ENCODE measurements at places on chromosomes 7 and 10.

DNA sequence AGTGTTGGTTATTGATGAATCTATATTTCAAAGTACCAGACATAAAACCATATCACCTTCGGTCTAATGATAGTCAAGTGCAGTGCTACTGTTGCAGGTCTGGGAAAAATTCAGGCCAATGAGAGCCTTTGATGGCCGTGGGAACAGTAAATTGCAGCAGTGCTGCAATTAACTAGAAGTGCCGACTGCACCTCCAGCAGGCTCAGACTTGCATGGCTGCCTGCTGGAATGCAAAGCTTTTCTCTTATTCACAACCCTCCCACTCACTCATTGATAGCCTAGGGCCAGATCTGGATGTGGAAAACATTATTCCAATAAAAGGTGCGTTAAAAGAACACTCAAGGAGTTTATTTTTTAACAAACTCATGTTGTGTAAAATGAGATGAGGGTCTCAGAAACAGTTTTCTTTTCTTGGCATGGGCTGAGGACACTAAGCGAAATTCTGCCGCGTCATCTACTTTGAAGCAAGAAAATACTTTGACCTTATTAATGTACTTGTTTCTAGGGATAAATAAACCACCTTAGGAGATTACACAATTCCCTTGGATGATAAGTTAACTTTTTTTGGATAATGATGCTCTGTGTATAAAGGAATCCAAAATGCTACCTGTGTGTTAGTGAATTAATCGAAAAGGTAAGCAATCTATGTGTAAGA lies 17.1 kb downstream of the PLXDC2 start:
- DNase-seq = no peak

- DNase-seq = no peak
Observed at GRCh38 chr7:98115746-98116525, 9.3 kb downstream of the LMTK2 start.

DNA sequence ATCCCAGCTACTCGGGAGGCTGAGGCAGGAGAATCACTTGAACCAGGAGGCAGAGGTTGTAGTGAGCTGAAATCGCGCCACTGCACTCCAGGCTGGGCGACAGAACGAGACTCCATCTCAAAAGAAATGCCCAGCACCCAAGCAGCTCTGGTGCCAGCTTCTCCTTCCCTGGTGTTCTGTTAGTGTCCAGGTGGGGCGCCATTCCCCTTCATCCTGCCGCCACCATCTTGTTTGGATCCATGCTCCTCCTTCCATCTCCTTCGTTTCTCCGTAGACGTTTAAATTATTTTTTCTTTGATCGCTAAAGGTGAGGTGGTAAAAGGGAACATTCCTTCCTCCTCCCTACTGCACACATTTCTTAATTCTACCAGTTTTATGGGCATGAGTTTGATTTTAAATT lies 30.3 kb downstream of the PROSER2 start:
- DNase-seq = no peak

GRCh38 chr7:23254051-23254681 lies 7.6 kb downstream of the GPNMB start:
- peak; percentile 20 for DNase-seq

DNA sequence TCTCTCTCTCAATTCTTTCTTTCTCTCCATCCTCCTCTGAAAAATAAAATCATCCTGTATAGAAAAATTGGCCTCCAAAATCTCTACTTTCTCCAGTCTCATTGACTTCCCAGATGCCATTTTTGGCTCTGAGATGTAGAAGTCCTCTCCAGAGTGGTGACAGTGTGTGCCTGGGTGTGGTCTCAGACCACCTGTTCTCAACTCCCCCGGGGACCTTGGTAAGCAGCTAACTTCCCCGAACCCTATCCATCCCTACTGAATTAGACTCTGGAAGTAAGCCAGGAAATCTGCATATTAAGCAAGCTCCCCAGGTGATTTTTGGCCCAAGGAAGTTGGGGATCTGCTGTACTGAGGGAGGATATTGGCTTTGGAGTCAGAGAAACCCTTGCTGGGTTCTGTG lies 120.5 kb downstream of the WDR11 start:
- no peak for DNase-seq

DNA sequence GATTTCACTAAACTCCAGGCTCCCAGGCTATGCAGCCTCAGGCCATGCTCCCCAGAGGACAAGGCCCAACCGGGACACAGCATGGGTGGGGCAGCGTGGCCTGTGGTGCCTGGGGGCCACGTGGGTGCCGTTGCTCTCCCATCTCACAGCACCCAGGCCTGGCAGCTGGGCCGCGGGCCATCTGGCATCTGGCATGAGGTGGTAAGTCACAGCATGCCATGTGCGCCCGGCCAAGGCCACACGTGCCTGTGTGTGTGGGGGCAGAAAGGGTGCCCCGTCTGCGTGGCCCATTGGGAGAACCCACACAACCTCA lies 204.1 kb downstream of the EBF3 start:
- DNase-seq = no peak

DNA sequence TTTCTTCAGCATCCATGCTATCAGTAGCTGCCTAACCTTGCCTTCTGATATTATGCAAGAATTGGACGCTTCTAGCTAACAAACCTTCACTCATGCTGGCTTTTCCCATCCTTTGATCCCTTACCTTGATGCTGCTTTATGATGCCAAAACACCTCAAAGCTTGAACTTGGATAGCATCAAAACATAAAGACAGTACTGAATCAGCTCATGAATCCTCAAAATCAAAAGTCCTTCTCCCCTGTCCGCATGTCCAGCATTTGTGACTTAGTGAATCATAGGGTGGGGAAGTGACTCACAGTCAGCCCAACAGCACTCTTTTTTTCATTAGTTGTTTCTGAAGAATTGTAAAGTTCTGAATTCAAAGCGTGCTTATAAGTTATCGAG lies 89.5 kb upstream of the PIK3CG start:
- DNase-seq = peak; percentile 87

- DNase-seq = no peak
Observed at GRCh38 chr7:13290975-13291374, 603.5 kb downstream of the ARL4A start.

DNA sequence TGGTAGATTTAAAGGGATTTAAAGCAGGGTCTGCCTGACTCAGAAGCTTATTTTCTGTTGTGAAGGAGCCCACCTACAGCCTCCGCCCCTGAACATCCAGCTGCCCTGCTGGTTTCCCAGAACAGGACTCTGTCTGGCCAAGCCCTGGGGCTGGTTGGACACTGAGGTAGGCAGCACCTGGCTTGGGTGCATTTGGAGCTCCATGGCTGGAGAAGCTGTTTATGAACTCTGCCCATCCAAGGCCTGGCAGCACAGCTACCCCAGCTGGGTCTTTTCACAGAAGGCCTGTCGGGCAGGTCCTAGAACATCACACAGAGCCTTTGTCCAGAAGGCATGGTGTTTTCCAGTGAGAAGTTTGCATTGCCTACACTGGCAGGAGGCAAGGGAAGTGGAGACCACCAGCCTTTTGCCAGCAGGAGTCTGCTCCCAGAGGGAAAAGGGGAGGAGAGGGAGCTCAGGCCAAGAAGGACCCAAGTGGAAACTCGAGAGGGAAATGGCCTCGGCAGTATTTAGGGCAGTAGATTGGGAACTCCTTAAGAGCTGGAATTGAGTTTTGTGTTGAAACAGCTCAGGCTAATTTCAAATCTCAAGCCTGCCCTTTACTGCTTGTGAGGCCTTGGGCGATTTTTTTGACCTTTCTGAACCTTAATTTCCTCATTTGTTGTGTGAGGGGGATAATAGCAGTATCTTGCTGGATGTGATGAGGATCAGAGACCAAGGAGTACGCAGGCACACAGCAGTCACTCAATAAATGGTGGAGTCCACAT lies 12.3 kb upstream of the PDCD4 start:
- DNase-seq = no peak

DNA sequence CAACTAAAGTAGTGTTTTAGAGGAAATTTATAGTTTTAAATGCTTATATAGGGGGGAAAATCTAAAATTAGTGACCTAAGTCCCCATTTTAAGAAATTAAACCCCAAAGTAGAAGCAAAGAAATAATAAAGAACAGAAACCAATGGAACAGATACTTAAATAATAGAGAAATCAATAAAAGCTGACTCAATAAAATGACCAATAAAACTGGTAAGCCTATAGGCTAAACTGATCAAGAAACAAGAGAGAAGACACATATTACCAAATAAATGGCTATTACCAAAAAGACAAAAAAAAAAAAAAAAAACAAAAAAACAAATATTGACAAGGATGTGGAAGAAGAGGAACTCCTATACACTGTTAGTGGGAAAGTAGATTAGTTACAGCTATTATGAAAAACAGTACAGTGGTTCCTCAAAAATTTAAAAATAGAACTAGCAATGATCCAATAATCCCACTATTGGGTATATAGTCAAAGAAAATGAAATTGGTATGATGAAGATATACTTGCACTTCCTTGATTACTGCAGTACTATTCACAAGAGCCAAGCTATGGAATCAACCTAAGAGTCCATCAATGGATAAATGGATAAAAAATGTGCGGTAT lies 53.2 kb downstream of the SLC18A2 start:
- no peak for DNase-seq

DNA sequence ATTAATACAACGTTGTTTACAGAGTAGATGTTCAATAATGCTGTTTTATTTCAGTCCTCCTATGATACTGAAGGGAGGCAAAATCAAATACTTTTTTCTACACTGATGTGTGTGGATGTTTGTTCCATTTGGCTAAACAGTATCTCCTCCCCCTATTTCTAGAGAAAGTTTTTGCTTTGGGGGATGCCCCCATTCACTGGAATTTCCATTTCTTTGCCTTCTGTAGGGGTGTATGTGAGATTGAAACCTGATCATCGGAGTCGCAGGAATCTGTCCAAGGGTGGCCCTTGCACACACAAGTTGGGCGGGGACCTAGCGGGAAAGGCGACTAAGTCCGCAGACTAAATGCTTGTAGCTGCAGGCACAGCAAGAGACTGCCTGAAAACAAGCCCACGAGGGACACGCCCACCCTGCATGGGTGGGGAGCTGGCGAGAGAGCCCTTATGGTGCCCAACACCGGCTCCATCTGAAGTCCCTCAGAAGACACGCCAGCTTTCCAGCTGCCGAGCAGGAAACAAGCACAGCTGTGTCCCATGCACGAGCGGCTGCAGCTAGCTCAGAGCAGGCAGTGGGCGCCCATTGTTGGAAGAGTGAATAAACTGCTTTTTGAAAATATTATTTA lies 58.0 kb downstream of the ESYT2 start:
- no peak for DNase-seq

DNA sequence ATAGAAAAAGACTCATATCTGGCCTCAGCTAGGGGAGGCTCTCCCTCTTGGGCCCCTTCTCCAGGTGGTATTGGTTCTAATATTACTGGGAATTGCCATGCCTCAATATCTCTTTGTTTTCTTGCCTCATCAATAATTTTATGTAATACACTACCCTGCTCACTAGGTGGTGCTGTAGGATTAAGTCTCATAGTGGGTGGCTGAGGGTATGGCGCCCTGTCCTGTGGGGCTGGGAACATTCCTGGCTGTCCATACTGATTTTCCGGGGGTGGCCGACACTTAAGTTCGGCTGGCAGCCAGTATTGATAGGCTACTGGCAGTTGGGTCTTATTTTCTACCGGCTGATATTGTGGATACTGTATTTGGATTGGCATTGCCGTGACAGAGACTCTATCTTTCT lies 9.0 kb upstream of the TAS2R3 start:
- peak; percentile 42 for DNase-seq

- peak; percentile 58 for DNase-seq
Observed at GRCh38 chr10:48655411-48656240, 29.0 kb upstream of the WDFY4 start.

- no peak for DNase-seq
Observed at GRCh38 chr7:151226560-151226874, 488 bp downstream of the ABCF2 start.

- no peak for DNase-seq
Observed at GRCh38 chr7:75814407-75814947, 871 bp upstream of the CCL24 start.

GRCh38 chr7:94466516-94466915 lies 43.1 kb upstream of the CASD1 start:
- no peak for DNase-seq

DNA sequence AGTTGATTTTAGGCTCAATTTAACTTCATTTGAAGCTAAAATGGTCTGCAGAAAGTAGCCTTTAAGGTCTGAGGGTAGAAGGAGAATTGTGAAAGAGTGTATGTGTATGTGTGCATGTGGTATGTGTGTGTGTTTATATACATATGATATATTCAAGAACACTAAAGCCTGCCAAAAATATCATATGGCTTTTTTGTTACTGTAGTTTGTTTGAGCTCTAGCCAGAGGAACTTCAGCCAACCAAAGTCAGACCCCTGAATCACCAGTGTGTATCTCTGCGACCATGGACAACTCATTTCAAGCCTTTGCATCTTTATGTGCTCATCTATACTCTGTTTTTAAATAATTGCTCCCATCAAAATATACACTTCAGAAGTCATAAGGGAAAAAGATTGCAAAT lies 58.4 kb upstream of the HDAC9 start:
- DNase-seq = no peak

GRCh38 chr7:151381348-151382078 lies 28.3 kb downstream of the WDR86 start:
- DNase-seq = no peak
